ENCODE measurements at places on chromosomes 3 and 15.
A peak's percentile ranks its signal among the peaks of the same experiment; 100 is the strongest.

- peak; percentile 51 for DNase-seq
Observed at GRCh38 chr3:134197681-134198261, 52.9 kb downstream of the RYK start.

GRCh38 chr15:65884511-65884910 lies 15.2 kb downstream of the RAB11A start:
- DNase-seq: no peak

DNA sequence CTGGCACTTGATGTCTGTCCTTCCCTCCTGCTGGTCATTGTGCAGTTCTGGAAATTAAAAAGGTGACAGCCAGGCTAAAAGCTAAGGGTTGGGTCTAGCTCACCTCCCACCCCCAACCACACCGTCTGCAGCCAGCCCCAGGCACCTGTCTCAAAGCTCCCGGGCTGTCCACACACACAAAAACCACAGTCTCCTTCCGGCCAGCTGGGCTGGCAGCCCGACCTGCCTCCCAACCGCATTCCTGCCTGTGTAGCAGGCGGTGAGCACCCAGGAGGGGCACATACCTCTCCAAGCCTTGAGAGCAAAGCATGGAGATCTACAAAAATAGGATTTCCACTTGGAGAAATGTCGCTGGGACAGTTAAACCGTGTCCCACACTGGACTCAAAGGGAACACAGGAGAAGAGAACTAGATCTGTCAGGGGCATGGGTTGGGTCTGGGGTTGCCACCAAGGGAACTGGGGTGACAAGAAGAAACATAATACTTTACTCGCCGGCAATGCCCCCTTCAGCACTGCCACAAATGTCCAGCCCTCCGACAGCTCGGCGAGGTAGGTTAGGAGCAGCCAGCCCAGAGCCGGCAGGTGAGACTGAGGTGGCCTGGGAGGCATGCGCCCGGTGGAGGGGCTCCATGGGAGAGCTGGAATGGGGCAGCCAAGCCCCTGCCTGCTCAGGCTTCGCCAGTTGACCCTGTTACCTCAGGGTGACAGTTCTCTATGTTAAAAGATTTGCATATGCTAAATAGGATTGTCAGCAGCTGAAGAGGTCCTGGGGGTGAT lies 52.2 kb downstream of the EXOG start:
- no peak for DNase-seq

- no peak for DNase-seq
Observed at GRCh38 chr15:81098861-81099651, 35.0 kb upstream of the CFAP161 start.

DNA sequence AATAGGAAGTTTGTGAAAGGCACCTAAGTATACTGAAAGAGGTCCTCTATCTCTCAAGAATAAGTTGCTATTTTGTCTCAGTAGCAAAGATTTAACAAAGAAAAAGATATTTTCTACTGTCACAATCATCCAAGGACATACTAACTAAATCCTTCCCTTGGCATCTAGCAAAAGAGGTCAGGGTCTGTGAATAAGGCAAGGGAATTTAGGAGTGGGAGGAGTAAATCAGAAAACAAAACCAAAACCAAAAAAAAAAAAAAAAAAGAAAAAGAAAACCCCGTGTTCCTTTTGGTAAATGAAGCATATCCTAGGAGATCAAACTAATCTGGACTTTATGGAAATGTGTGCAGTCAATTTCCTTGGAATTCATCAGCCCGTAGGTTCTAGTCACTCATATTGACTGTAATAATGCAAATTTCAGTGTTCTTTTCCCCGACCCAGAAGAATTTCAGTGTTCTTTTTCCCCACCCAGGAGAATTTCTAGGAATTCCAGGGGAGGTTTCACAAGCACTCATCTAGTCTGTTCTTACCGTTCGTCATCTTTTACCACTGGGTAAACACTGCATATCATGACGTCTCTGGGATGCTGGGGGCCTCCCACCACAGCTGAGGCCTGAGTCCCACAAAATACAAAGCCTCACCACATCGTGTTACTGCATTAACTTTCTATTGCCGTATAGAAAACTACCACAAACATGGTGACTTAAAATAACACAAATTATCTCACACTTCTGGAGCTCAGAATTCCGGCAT lies 113.8 kb upstream of the CCDC54 start:
- no peak for DNase-seq

- no peak for DNase-seq
Observed at GRCh38 chr3:9247941-9248521, 1.4 kb downstream of the SRGAP3 start.

- DNase-seq: no peak
Observed at GRCh38 chr15:29008846-29009245, 123.1 kb downstream of the APBA2 start.

- no peak for DNase-seq
Observed at GRCh38 chr3:106245400-106245799, 376.6 kb upstream of the CBLB start.
